Spinal cord (tissue), 10 donors: ENCODE measurements at places on chromosomes 5 and 9. TPM values are rescaled to one million over a fixed set of nuclear protein-coding genes. Genes with fewer than 3 reads are reported as not detected.

DNA sequence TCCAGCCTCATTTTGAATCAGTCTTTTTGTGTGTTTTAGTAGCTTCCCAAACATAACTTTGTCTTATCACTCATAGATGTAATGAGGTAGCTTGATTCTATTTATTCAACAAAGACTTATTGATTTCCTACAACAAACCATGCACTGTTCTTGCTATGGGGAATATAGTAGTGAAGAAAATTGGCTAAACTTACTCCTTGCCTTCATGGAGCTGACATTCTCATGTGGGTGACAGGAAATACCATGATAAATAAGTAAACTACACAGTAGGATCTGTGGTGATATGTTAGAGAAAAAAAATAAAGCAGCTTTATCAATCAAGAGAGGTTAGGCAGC lies 255.7 kb upstream of the TNC start:
- H3K4me3 ChIP-seq, result no peak overlapping the region
- H3K27me3 ChIP-seq, result no peaks in the 10 kb centered on the region
- H3K4me1 ChIP-seq, result peaks cover 3% of the 10 kb centered on the region
- no peak overlapping the region for H3K27ac ChIP-seq
- no peaks in the 10 kb centered on the region for H3K36me3 ChIP-seq

GRCh38 chr5:95600557-95600956 lies 19.3 kb upstream of the GPR150 start:
- no peak for DNase-seq
- no peaks in the 10 kb centered on the region for H3K36me3 ChIP-seq
- H3K4me3 ChIP-seq, result no peak overlapping the region

- H3K4me3 ChIP-seq, result no peak overlapping the region
- no peak for DNase-seq
- no peak overlapping the region for H3K27ac ChIP-seq
- H3K27me3 ChIP-seq, result no peaks in the 10 kb centered on the region
- no peaks in the 10 kb centered on the region for H3K4me1 ChIP-seq
Observed at GRCh38 chr9:74403581-74403980, 93.6 kb upstream of the RORB start.

- H3K27me3 ChIP-seq, result no peaks in the 10 kb centered on the region
- H3K4me3 ChIP-seq, result no peak overlapping the region
- DNase-seq, result no peak
- no peak overlapping the region for H3K27ac ChIP-seq
Observed at GRCh38 chr9:77507212-77507961, 140.7 kb downstream of the GNA14 start.

DNA sequence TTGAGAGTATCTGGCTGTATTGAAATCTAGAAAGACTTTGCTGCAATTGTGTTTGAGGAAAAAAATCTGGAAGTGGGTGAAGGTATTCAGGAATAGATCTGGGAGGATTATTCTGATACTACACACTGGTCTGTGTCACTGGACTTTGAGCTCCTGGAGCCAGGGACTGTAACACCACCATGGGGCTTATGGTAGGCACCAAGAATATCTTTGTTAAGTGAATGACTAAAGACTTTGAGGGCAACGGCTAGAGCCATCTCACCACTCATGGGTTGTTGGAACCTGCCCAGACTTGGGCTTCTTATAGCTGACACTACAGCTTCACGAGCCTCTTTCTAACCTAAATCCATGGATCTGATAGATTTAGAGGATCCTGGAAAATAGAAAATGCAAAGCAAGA lies 10.2 kb downstream of the NFX1 start:
- no peak for DNase-seq
- H3K36me3 ChIP-seq, result peaks cover 47% of the 10 kb centered on the region
- no peaks in the 10 kb centered on the region for H3K27me3 ChIP-seq

DNA sequence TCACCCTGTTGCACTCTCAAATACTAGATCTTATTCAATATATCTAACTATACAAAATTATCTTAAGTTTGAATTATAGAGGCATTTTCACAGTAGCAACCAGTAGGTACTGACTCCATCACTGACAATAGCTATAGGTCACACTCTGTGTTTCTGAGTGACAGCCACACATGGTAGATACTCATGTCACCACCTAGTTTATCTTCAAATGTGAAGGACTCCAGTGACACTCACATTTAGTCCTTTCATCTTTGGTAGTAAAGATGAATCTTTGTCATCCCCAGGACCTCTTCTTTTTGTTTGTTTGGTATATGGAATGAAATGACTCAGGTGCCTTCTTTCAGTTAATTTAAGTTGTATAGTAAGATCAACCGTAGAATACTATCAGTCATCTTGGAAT lies 102.5 kb upstream of the DHFR start:
- no peak overlapping the region for H3K27ac ChIP-seq
- H3K36me3 ChIP-seq, result no peaks in the 10 kb centered on the region
- no peaks in the 10 kb centered on the region for H3K4me1 ChIP-seq
- DNase-seq, result no peak
- H3K4me3 ChIP-seq, result no peak overlapping the region

- no peaks in the 10 kb centered on the region for H3K27me3 ChIP-seq
- H3K4me3 ChIP-seq, result no peak overlapping the region
- no peak overlapping the region for H3K27ac ChIP-seq
- no peaks in the 10 kb centered on the region for H3K4me1 ChIP-seq
- no peaks in the 10 kb centered on the region for H3K36me3 ChIP-seq
Observed at GRCh38 chr5:5404381-5404780, 18.1 kb upstream of the ICE1 start.

- H3K4me3 ChIP-seq, result no peak overlapping the region
- H3K27ac ChIP-seq, result no peak overlapping the region
- no peak for DNase-seq
- peaks cover 76% of the 10 kb centered on the region for H3K36me3 ChIP-seq
- no peaks in the 10 kb centered on the region for H3K27me3 ChIP-seq
Observed at GRCh38 chr9:134410071-134410834, 84.0 kb downstream of the RXRA start.

DNA sequence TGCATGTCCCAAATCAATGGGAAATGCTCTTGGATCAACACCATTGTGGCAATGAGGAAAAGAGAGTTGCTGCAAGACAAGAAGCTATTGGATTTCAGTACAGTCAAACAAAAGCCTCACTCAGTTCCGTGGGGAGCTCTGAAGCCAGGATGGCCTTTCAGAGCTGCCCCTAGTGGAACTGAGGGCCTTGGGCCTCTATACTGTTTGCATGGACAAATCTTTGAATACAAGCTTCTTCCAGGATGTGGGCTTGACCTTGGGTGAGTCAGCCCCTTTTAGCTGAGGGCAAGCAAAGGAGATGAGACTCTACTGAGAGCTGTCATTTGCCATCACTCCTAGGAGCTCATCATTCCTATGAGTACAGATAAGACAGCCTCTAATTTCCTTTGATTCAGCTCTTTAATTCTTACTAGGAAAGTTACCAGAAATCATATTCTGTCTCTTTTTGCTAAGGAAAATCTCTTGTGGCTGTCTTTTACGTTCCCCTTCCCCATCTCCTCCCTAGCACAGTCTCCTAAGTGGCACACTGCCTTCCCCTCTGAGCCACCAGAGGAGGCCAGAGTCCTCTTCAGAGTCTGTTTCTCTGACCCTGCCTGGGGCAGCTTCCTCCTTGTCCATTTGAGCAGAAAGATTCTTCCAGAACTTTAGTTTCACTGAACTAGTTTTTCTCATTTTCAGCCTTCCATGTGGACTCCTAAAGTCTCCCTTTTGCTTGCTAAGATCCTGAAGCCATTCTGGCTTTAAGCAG lies 168.8 kb upstream of the POC5 start:
- H3K27ac ChIP-seq, result no peak overlapping the region
- H3K36me3 ChIP-seq, result no peaks in the 10 kb centered on the region
- DNase-seq, result peak; percentile 34
- no peak overlapping the region for H3K4me3 ChIP-seq
- H3K27me3 ChIP-seq, result no peaks in the 10 kb centered on the region

GRCh38 chr5:144196612-144197011 lies 25.9 kb downstream of the KCTD16 start:
- no peaks in the 10 kb centered on the region for H3K4me1 ChIP-seq
- DNase-seq, result no peak
- H3K27me3 ChIP-seq, result no peaks in the 10 kb centered on the region
- no peaks in the 10 kb centered on the region for H3K36me3 ChIP-seq
- H3K27ac ChIP-seq, result no peak overlapping the region

GRCh38 chr9:134540276-134541096 lies 101.1 kb upstream of the COL5A1 start:
- DNase-seq, result no peak
- peak overlapping the region; percentile 1 for H3K27ac ChIP-seq
- no peak overlapping the region for H3K4me3 ChIP-seq
- H3K36me3 ChIP-seq, result no peaks in the 10 kb centered on the region
- no peaks in the 10 kb centered on the region for H3K27me3 ChIP-seq

- H3K4me1 ChIP-seq, result peaks cover 22% of the 10 kb centered on the region
- H3K4me3 ChIP-seq, result no peak overlapping the region
- no peak for DNase-seq
Observed at GRCh38 chr9:134961331-134962064, 43.8 kb upstream of the FCN1 start.

- H3K36me3 ChIP-seq, result no peaks in the 10 kb centered on the region
- H3K4me1 ChIP-seq, result no peaks in the 10 kb centered on the region
- DNase-seq, result no peak
- H3K4me3 ChIP-seq, result no peak overlapping the region
- no peaks in the 10 kb centered on the region for H3K27me3 ChIP-seq
Observed at GRCh38 chr9:76526026-76526425, 67.0 kb downstream of the GCNT1 start.

- H3K27ac ChIP-seq, result no peak overlapping the region
- H3K36me3 ChIP-seq, result no peaks in the 10 kb centered on the region
- no peaks in the 10 kb centered on the region for H3K27me3 ChIP-seq
- DNase-seq, result no peak
- H3K4me3 ChIP-seq, result no peak overlapping the region
Observed at GRCh38 chr5:97591781-97592180, 408.7 kb upstream of the RIOK2 start.

DNA sequence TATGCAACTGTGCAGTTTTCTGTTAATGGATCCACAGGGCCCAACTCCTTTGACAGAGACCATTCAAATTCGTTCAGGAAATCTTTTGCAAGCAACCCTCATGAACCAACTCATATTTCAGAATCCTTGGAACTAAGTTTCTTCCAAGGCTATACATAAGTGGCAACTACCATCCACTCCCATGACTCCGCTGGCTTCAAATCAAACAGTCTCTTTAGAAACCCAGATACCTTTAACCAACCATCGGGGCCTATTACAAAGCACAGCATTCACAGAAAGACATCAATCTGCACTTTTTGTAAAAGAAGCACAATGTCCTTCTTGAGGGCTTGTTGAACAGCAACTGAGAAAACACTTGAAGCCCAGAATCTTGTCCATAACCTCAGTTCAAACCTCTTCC lies 526.9 kb downstream of the DTWD2 start:
- no peaks in the 10 kb centered on the region for H3K4me1 ChIP-seq
- no peaks in the 10 kb centered on the region for H3K27me3 ChIP-seq
- peak overlapping the region; percentile 37 for H3K27ac ChIP-seq
- peak; percentile 59 for DNase-seq
- no peaks in the 10 kb centered on the region for H3K36me3 ChIP-seq
- H3K4me3 ChIP-seq, result no peak overlapping the region

GRCh38 chr5:9025942-9026341 lies 519.9 kb downstream of the SEMA5A start:
- no peak overlapping the region for H3K4me3 ChIP-seq
- H3K36me3 ChIP-seq, result no peaks in the 10 kb centered on the region
- H3K27ac ChIP-seq, result no peak overlapping the region
- H3K27me3 ChIP-seq, result no peaks in the 10 kb centered on the region

DNA sequence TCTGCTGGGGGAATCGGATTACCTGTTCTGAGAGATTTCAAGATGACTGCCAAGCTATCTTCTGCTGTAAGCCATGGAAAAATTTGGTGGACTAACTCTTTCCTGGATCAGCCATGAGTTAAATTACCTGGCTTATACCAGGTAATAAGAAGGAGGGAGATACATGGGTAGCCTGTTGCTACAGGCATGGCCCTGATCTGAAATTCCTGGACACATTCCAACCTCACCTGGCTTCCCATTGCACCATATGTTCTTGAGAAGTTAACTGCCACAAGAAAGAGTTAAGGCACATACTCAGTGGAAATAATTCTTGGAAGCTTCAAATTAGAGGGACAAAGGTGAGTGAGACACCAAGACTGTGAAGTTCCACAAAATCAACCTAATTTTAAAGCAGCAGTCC lies 371.3 kb downstream of the ACTL7B start:
- no peak for DNase-seq
- no peaks in the 10 kb centered on the region for H3K4me1 ChIP-seq
- H3K27ac ChIP-seq, result no peak overlapping the region
- H3K36me3 ChIP-seq, result no peaks in the 10 kb centered on the region
- H3K4me3 ChIP-seq, result no peak overlapping the region

- H3K4me3 ChIP-seq, result no peak overlapping the region
- no peak overlapping the region for H3K27ac ChIP-seq
- DNase-seq, result no peak
- H3K27me3 ChIP-seq, result no peaks in the 10 kb centered on the region
- no peaks in the 10 kb centered on the region for H3K36me3 ChIP-seq
- H3K4me1 ChIP-seq, result no peaks in the 10 kb centered on the region
Observed at GRCh38 chr9:3336951-3337350, 188.8 kb downstream of the RFX3 start.

- DNase-seq, result no peak
- no peaks in the 10 kb centered on the region for H3K27me3 ChIP-seq
- peaks cover 17% of the 10 kb centered on the region for H3K4me1 ChIP-seq
Observed at GRCh38 chr5:142821034-142821732, 51.0 kb downstream of the ARHGAP26 start.

DNA sequence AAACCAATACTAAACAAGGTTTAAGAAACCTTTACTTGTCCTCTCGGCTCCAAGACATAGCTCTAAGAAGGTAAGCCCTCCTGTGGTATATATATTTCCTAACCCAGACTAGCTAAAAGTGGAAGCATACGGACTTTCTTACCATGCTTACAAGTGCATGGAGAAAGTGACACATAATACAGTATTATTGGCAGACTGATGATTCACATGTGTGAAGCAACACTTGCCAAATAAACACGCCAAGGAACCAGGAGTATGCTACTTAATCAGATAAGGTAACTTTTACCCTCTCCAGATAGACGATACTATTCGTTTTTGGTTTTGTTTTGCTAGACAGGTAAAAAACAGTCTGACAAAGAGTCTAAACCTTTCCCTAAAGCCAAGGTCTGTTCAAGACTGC lies 264.1 kb downstream of the MLLT3 start:
- no peak for DNase-seq
- no peak overlapping the region for H3K4me3 ChIP-seq
- H3K36me3 ChIP-seq, result no peaks in the 10 kb centered on the region
- no peaks in the 10 kb centered on the region for H3K27me3 ChIP-seq

Gene ZDHHC11
- 14.3 TPM for total RNA-seq

Gene PCSK5
- total RNA-seq, result 15.2 TPM

Gene IFNA21
- total RNA-seq, result not detected

Gene DMGDH
- 7.6 TPM for total RNA-seq

Gene BSPRY
- 0.33 TPM for total RNA-seq

Gene CTXN3
- total RNA-seq, result 21.4 TPM

Gene SLC46A2
- 0.11 TPM for total RNA-seq

Gene ZNF366
- 3.6 TPM for total RNA-seq

Gene HTR1A
- total RNA-seq, result 3.2 TPM

Gene EPB41L4B
- total RNA-seq, result 12.2 TPM

Gene CDX1
- total RNA-seq, result 0.28 TPM

Gene C5orf63
- 8.5 TPM for total RNA-seq
